GM06990 (cell line): ENCODE measurements at places on chromosomes 7 and 10.

DNA sequence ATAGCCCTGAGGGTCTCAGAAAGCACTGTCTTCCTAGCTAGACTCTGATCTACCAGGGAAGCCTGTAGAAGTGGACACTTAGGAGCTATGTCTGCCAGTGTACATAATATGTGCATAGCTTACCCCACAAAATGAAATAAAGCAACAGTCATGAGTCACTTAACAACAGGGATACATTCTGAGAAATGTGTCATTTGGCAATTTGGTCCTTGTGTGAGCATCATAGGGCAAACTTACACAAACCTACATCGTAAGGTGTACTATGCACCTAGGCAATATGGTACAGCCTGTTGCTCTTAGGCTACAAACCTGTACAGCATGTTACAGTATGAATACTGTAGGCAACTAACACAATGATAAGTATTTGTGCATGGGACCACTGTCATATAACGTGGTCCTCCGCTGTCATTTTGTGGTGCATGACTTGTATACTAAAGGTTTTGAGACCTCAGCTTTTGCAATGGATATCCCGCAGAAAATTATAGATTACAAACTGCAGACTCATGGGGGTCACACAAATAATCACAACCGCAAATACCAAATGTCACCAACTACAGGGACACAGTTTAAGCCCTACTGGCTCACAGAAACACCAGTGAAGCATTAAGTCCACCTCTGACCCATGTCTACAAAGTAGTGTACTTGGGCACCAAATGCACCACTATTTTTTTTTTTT lies 1.7 kb downstream of the URGCP start:
- no peak for DNase-seq

DNA sequence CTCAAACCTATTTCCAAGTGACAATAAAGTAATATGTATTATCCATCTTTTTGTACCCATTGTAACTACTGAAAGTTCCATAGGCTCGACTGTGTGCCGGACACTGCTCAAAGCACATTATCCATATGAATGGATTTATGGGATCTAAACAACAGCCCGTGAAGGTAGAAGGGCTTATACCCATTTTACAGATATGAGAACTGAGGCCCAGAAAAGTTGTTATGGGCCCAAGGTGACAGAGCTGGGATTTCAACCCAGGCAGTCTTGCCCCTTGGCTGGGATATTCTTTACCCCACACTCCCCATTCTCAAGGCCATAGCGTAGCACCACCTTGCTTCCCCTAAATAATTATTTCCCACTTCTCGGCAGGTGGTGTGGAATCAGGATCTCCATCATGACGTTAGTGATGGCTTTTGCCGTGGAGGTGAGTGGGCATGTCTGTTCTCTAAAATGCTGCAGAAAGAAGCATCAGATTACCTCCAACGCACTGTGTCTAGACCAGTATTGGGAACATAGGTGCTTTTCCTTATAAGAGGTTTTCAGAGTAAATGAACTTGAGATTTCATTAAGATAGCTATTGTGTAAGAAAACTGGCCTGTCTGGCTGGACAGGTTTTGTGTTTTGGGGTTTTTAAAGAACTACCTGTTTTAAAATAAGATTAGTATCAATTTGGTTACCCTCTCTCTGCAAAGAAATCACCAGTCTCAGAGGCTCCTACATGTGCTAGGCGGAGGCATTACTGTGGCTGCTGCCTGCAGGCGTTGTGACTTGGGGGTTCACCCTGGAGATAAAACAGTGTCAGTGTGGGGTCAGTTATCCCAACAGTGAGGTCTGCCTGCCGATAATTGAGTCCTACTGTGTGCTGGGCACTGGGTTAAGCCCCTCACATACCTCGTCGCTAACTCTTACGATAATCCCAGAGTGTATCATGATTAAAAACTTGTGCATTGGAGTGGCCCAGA lies 85.1 kb upstream of the SDK1 start:
- no peak for DNase-seq

GRCh38 chr7:19728716-19729115 lies 19.9 kb upstream of the POLR1F start:
- no peak for DNase-seq

DNA sequence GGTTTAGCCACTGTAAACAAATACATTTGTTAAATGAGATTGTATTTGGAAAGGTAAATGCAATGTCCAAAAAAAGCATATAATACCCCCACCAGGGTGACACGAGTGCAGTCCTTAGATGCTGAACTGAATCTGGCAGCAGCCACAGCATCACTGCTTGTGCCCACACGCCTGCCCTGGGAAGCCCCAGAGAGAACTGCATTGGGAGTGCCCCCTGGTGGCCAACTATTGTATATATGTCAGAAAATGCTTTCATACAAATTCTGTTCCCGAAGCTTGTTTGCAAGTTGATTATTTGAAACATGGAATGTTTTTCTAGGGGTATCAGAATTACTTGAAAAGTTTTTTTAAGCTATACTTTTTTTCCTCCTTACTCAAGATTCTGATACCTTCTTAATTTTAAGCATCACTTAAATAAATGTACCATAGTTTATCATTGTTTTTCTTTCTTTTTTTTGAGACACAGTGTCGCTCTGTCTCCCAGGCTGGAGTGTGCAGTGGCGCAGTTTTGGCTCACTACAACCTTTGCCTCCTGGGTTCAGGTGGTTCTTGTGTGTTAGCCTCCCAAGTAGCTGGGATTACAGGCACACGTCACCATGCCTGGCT lies 50.1 kb downstream of the LANCL2 start:
- DNase-seq = peak; percentile 36

DNA sequence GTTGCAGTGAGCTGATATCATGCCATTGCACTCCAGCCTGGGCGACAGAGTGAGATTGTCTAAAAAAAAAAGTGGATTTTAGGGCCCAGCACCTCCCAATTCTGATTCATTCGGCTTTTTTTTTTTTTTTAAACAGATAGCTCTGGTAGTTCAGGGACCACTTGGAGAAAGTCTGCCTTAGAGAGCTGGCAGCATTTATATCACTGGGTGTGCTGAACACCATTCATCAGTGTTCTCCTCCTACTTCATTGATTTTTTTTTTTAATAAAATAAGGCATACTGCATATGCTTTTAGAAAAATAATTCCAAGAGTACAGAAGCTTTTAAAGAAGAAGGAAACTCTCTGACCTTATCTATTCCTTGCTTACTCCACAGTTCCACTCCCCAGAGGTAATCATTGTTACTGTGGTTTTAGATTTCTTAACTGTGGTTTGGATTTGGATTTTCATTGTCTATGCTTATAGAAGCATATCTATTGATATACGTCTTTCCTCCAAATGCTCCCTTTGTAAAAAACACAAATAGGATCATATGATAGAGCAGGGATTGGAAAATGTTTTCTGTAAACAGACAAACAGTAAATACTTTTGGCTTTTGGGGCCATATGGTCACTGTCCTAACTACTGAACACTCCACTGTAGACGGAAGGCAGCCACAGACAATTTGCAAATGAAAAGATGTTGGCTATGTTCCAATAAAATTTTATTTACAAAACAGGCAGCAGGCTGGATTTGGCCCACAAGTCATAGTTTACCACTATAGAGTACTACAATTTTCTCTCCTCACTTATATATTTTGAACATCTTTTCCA lies 21.1 kb upstream of the SAR1A start:
- no peak for DNase-seq

- DNase-seq = no peak
These were observed 1326.3 kb downstream of the XPNPEP1 start for GRCh38 chr10:108597031-108597430.

- DNase-seq = no peak
These were observed 129.6 kb downstream of the SMURF1 start for GRCh38 chr7:99014113-99014985.

- DNase-seq = no peak
These were observed 109.8 kb upstream of the SEMA3A start for GRCh38 chr7:84304407-84304806.

DNA sequence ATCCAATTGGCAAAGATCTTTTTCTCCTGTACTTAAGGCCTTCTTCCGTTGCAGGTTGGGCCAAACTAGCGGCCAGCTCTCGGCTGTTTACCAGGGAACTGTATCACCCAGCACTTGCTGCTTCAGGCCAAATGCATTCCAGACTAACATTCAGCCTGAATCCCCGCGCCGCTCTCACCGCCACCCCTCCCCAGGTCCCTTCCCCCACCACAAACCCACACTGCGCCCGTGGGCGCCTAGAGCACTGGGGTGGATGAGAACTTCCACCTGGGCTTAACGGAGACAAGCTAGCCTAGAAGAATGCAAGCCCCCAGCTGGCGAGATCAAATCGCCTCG lies 676 bp downstream of the TCAF1 start:
- no peak for DNase-seq

DNA sequence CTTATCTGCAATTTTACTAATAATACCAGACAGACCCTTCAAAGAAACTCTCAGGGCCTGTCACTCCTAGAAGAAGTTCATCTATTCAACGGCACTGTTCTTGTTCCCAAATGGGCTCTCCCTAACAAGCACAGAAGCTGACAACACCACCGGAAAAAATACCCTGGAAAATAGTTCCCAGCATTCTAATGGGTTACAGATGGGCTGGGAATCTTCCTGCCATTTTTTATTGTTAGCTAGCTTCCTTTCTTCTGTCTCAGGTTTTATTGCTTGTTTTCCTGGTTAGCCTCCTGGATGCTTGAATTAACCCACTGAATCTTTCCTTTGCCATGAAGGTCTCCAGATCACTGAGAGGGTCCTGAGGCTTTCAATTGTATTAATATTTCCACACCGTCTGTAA lies 689.8 kb upstream of the NRP1 start:
- no peak for DNase-seq

GRCh38 chr7:98323597-98324322 lies 42.3 kb downstream of the BRI3 start:
- no peak for DNase-seq

DNA sequence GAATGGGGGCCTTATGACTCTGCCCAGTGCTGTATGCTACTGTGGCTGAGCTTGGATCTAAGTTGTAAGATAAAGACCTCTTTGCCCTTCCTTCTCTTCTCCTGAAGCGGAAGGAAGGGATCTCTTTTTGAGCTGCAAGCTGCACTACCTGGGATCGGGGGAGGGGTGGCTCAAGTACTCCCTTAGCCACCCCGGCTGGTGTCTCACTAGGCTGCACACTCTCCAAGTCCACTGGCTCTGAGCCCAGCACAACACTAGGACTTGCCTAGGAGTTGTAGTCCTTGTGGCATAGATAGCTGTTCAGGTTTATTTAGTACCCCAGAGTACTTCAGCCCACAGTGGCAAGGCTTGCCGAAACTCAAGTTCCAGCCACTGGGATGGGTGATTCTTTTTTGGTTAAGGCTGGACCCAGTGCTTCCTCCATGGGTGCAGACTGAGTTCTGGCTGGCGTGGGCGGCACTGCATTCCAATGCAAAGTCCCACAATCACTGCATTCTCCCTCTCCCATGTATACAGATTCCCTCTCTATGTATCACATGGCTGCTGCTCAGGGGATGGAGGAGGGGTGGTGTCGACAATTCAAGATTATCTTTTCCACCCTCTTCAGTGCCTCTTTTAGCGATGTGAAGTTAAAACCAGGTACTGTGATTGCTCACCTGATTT lies 76.2 kb upstream of the SLC25A13 start:
- DNase-seq = no peak

GRCh38 chr10:127125331-127125730 lies 71.1 kb downstream of the INSYN2A start:
- DNase-seq = no peak

DNA sequence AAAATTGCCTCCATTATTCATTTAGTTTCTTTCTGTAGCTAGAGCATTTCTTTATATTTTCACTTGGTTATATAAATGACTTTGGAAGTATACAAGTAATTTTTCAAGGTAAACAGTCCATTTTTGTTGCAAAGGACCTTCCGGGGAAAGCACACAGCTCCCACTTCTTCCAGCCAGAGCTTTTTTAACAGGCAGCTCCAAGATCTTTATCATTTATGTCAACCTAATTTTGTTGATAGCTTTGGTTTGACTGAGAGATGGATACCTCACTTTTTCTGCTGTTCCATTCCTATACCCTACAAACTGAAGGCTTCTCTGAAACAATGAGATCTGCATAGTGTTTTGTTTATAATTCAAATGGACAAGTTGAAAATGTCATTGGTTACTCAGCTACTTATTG lies 49.3 kb upstream of the RAB11FIP2 start:
- no peak for DNase-seq

DNA sequence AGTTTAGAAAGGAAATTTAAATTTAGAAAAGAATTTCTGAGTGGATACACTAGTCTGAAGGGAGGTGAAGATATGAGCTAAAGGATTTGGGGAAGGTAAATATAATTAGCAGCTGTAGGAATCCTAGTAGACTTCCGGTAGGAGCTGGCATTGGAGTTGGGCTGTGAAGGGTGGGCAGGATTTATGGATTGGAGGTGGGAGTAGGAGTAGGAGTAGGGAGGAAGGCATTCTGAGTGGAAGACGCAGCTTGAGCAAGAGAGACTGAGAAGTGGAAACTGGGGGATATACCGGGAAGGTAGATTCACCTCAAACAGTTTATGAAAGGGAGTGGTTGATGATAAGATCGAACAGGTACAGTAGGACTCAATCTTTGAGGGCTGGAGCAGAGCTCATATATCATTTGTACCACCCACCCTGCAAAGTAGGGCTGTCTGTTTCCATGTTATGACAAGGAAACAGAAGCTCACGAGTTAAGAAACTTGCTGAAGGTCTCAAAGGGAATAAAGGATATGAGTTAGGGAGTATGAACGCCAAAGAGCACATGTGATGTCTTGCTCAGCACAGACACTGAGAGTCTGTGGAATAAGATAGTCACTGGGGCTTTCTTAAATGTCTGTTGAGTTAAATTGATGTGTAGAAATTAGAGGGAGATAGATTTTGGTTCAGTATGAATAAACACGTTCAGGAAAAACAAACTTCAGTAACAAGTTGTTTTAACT lies 81.6 kb downstream of the RPS24 start:
- DNase-seq = no peak

DNA sequence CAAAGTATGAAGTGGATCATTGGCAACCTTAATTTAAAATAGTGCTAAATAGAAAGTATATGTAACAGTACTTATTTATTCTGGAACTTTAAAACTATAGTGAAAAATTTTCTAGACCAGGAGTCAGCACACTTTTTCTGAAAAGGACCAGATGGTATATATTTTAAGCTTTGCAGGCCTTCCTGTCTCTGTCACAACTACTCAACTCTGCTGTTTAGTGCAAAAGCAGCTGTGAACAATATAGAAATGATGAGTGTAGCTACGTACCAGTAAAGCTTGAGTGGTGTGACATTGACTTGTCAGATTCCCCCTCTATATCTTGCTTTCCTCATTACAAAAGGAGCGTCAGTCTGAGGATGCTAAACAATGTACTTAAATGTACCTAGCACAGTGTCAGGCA lies 88.1 kb upstream of the IGFBP3 start:
- DNase-seq = no peak
